Body of pancreas (tissue), 4 donors: ENCODE measurements at places on chromosomes 5 and 9.

- no peak for DNase-seq
These were observed 1.4 kb downstream of the RPS6 start for GRCh38 chr9:19378647-19379046.

DNA sequence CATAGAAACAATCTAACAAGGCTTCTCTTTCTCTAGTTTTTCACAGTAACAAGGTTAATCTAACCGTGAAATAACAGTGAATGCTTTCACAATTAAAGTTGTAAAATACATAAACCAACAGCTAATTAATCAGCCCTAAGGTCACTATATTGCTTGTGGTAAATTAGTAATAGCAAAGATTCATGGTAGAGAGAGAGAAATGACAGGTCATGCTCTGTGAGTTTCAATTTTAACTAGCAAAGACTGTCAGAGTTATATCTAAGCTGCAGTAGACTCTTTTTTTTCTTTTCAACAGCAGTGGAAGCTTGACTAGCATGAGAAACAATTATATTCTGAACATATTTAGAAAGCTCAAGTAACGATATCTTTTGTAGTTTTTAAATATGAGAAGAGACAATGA lies 1068.0 kb downstream of the MAT2B start:
- DNase-seq = no peak

- DNase-seq = no peak
These were observed 45.7 kb downstream of the TGFBR1 start for GRCh38 chr9:99150451-99151171.

GRCh38 chr9:34169125-34169524 lies 9.7 kb upstream of the UBAP1 start:
- no peak for DNase-seq

DNA sequence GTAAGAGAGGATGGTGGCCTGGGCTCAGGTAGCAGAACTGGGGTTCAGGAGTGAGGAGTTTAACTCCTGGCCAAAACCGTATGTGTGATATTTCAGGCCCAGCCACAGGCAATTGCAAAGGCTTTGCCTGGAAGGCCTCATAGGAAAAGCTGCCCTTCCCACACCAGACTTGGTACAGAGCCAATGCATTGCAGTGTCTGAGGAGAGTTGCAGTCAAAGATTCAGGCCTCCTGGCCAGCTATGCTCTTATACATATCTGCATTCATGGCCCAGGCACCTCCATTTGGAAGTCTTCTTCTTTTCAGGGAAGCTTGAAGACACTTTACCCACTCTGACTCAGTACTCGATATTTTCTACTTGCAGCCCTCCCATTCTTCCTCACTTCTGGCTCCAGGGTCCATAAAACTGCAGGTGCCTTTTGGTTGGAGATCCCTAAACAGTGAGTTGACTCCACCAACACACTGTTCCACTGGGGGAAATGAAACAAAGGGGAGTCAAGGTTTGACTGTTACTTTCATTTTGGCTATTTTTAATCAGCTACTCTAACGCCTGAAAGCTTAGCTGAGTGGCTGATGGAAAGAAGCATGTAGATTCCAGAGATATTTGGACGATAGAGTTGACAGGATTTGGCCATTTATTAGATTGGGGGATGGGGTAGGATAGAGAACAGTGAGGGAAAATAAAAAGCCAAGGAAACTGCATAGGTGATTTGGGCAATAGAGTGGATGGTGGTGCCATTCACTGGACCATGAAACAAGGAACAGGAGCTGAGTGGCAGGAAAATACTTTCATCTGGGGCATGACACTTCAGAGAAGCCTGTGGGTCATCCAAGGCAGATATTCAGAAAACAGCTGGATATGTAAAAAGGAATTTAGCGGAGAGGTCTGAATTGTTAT lies 30.6 kb upstream of the IL33 start:
- no peak for DNase-seq

DNA sequence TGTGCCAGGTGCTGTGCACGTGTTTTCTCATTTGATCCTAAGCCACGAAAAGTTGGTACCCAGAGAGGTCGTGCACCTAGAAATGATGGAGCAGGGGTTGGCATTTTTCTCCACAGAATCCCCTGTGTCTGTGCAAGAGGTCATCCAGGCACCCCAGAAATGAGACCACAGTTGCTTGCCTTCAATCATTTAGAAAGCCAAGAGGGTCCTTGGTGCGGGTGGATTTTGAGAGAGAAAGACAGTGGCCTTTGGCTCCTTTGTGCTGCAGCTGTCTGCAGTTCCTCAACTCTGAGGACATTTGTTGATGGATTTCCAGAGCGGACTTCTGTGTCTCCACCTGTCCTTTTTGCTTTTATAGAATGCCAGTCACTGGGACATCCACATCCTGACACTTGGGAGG lies 33.8 kb upstream of the SPRY4 start:
- DNase-seq = no peak

GRCh38 chr5:41776435-41776834 lies 93.8 kb downstream of the OXCT1 start:
- no peak for DNase-seq

GRCh38 chr9:26234865-26235264 lies 556.6 kb upstream of the TUSC1 start:
- no peak for DNase-seq

- no peak for DNase-seq
These were observed 48.4 kb upstream of the SNAPC3 start for GRCh38 chr9:15374310-15374709.

DNA sequence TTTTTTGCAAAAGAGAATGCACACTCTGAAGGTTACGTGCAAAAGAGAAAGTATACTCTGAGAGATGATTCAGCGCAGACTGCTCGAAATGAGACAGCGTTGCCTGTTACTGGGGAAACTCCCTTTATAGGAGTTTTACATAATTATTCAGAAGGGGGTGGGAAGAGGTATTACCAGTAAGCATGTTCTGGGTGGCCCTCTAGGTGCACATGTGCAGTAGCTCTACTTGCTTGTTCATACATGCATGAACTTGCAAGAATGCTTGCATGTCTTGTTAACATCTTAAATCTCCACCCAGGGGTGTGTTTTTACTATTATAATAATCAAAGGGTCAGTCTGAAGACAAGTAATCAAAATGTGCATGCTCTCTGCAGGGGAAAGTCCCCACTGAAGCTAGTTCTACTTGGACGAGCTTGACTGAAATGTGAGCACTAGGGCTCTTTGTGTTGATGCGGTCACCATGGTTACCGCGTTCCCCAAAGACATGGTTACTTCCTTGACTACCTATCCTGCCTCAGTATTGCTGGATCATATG lies 75.5 kb downstream of the SGCD start:
- no peak for DNase-seq

- DNase-seq = no peak
These were observed 2.5 kb downstream of the ERBIN start for GRCh38 chr5:65928860-65929259.

GRCh38 chr9:19186232-19186631 lies 44.3 kb upstream of the DENND4C start:
- DNase-seq = no peak

- no peak for DNase-seq
These were observed 124.7 kb downstream of the GABBR2 start for GRCh38 chr9:98584059-98584458.

- DNase-seq = no peak
These were observed 60.9 kb downstream of the ANKRD55 start for GRCh38 chr5:56172241-56172640.

DNA sequence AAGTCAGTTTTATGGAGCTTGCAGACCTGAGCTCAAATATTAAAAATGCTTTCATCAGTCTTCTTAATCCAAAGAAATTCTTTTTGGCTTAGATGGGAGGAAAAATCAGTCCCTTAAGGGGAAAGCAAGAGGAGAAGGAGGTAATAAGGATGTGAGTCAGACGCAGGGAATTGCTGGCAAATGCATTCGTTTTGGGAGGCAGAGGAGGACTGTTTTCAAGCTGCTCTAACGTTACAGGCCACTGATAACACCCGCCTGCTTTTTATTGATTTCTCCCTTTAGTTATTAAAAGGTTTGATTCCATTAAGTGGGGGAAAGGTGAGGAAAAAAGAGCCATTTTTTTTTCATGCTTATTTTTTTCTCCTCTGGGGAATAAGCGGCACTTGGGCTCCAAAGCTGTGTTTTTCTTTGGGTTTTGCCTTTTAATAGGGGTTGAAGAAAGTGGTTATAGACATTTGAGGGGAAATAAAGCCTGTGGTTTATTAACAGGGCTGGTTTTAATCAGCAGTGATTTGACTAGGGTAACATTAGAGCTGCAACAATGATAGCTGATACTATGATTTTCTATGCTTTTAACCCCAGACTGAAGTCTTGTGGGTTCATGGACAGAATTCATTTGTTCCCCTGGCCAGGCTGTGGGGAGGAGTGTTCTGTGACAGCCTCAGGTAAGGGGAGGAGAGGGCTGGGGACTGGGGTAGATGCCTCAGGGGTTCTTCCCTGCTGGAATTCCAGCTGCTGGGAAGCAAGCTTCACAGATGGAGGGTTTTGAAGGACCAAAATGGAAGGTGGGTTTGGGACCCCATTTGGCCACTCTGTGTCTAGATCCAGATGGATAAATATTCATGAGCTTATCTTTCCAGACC lies 225.2 kb downstream of the GAS1 start:
- peak; percentile 43 for DNase-seq

- DNase-seq = no peak
These were observed 1917.9 kb downstream of the EFNA5 start for GRCh38 chr5:105752801-105753200.

GRCh38 chr9:31519011-31519410 lies 865.4 kb upstream of the ACO1 start:
- no peak for DNase-seq

DNA sequence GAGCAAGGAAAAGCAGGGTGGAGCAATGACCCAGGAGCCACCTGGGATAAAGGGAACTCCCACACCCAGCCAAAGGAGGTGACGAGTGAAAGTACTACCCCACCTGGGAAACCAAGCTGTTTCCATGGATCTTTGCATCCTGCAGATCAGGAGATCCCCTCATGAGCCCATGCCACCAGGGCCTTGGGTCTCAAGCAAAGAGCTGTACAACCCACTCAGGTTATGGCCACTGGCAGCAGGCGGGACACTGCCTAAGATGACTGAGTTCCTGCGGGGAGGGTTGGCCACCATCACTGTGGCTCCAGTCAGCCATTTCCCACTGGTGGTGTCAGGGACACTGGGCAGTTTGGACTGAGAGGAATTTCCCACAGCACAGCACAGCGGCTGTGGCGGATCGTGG lies 225.7 kb downstream of the CDH9 start:
- DNase-seq = no peak

- no peak for DNase-seq
These were observed 402.4 kb upstream of the PTGER4 start for GRCh38 chr5:40277161-40277906.

DNA sequence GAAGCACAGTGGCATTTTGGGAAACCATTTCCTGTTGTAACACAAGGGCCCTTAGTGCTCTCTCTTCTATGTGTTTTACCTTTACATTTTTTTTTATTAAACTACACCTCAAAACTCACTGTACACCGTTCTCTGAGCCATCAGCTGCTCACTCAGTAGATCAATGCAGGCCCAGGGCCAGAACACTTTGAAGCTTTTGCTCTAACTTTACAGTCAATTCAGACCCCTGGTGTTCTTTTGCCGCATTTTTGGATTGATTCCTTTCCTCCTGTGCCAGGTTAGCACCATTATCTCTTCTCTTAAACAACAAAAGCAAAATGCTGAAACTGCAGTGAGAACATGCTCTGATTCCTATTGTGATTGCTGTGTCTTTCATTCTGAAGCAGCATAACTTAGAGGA lies 269.8 kb upstream of the RGMB start:
- peak; percentile 24 for DNase-seq

DNA sequence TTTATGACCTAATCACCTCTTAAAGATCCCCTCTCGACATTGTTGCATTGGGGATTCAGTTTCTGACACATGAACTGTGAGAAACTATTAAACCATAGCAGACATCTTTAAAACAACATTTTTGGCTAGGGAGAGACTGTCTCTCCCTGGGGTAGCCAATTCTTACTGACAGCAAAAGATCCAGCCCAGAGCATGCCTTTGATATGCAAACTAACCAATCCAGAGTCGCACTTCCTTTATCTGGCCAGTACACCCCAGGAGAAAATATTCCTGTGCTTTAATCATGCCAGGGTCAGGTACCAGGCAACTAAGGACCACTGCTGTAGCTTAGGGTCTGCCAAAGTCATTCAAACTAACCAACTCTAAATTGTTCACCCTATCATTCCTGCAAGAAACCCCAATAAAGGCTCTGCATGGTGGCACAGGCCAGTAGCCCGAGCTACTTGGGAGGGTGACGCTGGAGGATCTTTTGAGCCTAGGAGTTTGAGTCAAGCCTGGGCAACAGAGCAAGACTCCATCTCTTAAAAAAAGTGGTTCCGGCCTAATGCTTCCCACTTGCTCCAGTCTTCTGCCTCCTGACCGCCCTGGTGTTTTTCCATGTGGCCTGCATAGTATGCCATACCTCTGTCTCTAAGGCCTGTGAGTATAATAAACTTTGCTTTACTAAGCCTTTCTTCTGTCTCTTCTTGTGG lies 62.3 kb upstream of the DAPK1 start:
- no peak for DNase-seq

DNA sequence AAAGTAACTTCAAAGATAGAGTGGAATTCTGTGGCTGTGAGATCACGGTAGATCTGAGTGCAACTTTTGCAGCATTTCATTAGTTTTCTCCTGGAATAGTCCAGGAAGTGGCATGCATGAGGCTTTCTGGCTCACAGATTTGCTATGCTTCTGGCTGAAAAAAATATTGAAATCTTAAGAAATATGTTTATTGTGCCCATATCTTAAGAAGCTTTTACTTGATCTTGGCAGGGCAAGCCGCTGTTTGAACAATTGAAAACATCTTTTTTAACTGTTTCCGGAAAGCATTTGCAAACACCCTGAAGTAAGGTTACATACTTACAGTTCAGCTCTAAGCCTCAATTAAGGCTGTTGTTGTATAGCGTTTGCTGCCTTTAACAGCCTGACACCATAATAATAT lies 135.7 kb upstream of the GDNF start:
- no peak for DNase-seq

DNA sequence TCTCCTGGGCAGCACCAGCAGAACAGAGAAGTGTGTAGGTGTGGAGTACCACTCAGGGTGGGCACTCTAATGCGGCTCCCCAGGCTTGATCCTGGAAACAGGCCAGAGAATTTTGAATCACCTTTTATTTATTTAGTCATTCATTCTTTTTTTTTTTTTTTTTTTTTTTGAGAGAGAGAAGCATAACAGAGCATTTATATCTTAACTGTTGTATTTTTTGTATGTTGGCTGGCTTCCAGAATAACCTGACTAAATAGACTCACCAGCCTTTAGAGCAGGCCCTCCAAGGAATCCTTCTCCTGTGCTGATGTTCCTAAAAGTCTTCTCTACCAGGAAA lies 153.4 kb downstream of the PIK3R1 start:
- DNase-seq = no peak

DNA sequence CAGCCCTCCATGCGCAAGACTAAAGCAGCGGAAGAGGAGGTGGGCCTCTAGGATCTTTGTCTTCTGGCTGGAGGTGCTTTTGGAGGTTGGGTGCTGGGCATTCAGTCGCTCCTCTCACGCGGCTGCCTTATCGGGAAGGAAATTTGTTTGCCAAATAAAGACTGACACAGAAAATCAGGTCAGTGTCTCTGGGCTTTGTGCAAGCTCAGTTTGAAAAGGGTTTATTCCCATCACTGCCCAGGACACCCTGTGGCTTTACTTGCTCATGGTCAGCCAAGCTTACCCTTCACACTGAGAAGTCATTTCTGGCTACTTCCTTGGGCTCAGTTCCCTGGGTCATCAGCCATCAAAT lies 10.5 kb downstream of the SLC2A8 start:
- no peak for DNase-seq
